ENCODE measurements at places on chromosomes 1 and 21.

GRCh38 chr21:27759091-27759659 is 792.3 kb upstream of the ADAMTS5 start:
- DNase-seq, result no peak

GRCh38 chr1:29936031-29936544 is 699.8 kb downstream of the PTPRU start:
- no peak for DNase-seq

DNA sequence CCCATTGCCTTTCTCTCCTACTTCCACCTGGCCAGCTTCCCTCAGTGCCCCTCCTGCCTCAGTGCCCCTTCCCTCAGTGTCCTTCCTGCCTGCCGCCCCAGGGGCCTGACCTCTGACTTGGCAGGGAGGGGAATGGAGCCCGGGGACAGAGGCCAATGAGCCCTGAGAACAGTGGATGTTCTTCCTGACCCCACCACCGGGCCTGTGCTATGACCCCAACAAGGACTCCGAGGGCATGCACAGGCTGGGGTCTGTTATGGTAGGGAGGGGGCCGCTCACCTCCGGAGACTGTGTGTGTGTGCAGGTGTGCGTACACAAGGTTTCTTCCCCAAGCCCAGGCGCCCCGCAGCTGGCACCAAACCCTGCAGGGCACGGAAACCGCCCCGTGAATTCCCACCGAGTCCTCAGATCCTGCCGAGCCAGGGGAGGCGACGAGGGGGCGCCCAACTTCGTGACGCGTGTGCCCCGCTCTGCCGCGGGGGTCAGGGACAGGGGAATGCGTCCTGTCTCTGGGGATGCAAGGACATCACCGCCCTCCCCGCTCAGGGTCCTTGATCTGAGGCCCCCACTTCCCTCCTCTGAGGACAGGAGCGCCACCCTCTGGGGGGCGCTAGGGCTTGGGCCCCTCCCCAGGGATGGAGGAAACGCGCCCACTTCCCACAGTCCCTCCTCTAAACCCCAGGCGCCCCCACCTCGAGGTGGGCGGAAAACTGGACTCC is 766 bp downstream of the RAP1GAP start:
- no peak for DNase-seq

DNA sequence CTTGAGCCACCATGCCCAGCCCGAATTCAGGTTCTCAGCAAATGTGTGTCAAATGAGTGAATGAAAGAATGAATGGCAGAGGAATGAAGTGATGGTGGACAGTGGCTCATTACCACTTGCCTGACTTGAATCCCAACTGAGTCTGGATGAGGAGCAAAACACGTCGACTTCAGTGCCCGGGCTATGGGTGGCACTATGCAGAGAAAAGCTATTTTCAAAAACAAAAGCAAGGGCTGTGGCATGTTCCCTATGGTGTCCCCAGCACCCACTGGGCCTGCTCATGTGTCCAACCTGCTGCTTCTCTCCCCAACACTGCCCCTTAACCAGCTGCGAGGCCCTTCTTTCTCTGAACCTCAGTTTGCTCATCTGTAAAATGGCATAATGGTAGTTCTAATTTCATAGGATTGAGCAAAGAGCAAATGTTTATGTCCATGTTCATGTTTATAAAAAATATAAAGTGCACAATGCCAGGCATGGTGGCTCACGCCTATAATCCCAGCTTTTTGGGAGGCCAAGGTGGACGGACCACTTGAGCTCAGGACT is 4.3 kb upstream of the MAD2L2 start:
- DNase-seq, result no peak

GRCh38 chr1:209048941-209049669 is 534.4 kb upstream of the CAMK1G start:
- no peak for DNase-seq

DNA sequence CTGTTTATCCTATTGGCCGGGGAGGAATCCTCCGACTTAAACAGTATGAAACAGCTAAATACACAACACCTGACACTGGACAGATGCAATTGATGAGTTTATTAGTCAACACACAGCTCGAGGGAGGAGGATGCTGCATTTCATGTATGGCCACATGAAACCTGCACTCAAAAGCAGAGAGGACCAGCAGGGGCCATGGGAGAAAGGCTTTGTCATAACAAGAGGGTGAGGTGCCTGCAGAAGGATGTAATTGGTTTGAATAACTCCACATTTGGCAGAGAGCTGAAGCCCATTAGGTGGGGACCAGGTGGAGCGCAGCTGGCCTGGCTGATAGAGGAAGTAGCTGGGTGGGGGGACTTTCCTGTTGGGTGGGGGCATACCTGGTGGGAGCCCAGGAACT is 599.1 kb downstream of the PTPRU start:
- no peak for DNase-seq

- no peak for DNase-seq
These were observed 30.6 kb upstream of the MCOLN3 start for GRCh38 chr1:85078903-85079302.

DNA sequence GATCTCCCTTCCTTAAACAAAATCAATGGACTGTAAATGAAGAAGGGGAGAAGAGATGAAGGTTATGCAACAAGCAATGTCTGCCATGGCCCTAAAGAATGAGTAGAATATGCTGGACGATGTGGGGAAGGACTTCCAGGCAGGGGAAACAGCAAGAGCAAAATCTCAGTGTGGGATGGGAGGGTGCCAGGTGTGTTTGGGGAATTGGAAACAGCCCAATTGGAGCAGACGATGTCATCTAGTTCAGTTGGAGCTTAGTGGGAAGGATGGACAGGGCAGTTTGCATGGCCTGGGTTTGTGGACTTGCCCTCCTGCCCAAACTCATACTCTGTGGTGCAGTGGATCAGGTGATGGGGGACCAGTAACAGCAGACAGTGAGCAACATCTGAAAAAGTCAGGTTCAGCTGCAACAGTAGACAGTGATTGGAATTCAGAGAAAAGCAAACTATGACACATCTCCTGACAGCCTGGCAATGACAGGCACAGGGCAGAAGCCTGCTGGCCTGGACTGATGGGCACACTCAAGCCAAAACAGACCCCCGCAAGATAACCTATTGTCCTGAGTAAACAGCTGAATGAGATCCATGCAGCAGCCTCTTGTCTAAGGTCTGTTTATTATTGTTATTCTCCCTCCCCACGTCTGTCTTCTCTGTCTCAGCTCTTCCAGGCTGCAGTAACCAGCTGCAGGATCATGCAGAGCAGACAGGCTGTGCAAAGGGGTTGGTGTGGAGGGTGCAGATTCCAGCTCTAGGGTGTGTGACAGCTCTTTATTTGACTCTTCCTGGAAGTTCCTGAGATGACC is 50.5 kb upstream of the PRELP start:
- no peak for DNase-seq

DNA sequence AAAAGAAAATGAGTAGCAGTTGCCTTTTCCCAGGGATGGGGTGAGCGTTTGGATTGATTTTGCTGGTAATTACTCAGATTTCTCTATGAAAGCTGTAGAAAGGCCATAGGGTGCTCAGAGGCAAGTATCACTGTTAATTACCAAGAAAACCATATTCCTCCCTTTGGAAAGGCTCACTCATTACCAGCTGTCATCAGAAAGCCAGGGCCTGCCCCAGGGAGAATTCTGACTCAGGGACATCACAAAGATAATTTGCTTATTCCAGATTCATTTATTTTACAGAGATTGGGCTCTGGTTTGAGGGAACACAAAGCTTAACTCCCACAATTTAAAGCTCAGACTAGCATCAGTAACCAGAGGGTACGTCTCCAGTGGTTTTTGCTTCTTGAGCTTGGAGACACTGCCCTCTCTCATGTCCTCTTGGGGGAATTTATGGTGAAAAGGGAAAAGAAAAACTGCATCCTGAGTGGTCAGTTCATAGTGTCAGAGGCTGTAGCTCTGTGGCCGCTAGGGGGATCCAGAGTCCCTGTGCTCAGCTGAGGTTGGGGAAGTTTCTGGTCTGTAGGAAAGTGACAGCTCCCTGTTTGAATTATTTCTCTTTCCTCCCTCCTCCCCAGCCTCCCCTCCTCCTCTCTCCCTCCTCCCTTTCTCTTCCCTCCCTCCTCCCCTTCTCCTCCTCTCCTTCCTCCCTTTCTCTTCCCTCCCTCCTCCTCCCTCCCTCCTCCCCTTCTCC is 204.3 kb downstream of the KCNJ6 start:
- peak; percentile 2 for DNase-seq

DNA sequence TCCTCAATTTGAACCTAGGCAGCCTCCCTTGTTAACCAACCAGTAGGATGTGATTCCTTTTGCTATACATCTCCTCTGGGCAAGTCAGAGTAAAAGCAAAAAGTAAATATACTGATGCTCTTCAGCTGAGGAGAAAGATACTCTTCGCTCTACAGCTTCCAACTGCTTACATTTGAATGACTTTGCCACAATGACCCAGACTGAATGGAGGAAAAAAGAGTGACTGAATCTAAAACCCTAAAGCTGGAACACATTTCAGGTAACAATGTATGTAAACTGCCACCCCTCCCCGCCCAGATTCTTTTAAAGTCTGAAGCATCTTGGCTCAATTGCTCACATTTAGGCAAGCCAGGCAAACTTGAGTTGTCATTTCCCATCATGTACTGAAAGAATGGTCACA is 46.1 kb downstream of the SLC16A1 start:
- DNase-seq, result no peak

- DNase-seq, result no peak
These were observed 981.2 kb downstream of the TTLL7 start for GRCh38 chr1:83017701-83018100.

- DNase-seq, result no peak
These were observed at the start of gene PROX1 for GRCh38 chr1:213987927-213988506. PROX1 (plus strand) TSS chr1:213987973; CDS start chr1:213996536, 8,563 bp downstream.

- no peak for DNase-seq
These were observed 121.4 kb downstream of the PRDM16 start for GRCh38 chr1:3190256-3191041.

DNA sequence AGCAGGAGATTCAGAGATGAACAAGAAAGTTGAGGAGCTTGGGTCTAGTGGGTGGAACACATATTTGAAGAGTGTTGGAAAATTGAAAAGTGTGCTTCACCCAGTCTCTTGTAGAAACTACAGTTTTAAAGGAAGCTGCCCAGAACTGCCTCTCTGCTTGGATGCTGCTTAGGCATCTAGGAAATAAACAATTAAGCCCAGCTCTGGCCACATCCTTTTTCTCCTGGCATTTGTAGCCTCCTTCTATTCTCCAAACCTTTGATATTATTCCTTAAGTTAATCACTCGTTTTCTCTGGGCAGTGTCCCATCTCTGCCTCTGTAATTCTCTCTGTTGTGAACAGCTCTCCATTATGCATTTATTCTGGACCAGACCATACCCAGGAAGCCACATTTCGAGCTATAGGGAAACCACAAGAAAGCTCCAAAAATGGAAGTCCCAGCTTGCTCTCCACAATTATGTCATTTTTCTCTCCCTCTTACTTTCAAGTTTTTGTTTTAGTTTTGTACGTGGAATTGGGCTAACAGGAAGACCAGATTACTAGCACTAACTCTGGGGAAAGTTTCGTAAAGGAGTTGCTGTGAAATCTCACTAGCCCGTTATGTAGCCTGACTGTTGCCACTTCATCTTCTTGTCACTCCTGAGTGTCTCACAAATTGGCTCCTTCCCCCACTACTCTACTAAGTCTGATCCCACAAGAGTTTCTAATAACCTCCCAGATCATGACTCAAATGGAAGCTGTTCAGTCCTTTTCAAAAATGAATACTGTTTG is 102.2 kb downstream of the NTMT2 start:
- DNase-seq, result no peak

GRCh38 chr1:228871314-228872061 is 136.2 kb downstream of the RHOU start:
- DNase-seq, result no peak

DNA sequence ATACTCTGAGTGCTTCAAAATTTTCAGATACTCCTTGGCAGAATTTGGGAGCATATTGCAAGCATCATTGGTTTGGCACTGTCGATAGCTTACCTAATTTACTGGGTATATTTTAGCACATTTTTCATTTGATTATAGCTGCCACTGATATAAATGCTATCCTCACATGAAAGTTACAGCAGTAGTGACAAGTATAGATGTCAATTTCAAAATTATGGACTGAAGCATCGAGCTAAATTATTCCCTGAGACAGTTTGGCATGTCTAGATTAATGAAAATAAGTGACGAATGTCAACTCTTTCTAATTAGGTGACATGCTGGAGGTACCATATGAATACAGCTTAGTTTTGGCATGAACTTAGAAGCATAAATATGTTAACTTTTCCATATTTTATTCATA is 83.1 kb downstream of the LRRC7 start:
- DNase-seq, result no peak

- DNase-seq, result no peak
These were observed 560.2 kb downstream of the SMYD3 start for GRCh38 chr1:245946905-245947304.

DNA sequence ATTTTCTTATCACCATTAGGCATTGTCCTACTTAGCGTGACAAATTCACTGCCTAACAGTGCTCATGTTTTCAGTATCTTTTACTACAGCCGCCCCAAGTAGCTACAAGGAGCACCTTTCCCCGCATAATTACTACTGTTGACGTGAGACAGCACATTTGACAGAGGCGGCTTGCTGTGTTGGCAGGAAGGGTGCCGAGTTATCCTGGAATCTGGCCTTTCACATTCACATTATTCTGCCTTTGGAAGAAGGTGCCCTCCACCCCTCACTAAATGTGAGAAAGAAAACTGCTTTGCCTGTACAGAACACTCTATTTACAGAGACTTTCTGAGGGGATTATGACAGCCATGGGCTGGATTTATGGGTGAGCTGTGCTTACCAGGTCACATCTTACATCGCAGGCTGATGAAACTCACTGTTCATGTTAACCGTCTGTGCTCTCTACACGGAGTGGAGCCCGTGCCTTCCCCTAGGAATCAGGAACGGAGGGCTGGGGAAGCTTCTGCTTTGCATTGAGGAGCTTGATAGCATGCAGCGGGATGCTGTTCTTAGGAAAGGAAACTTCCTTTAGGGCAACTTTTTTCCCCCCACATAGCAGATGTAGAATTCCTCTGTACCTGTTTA is 148.0 kb upstream of the ZRANB2 start:
- DNase-seq, result no peak

- DNase-seq, result no peak
These were observed 9.1 kb downstream of the BCL9 start for GRCh38 chr1:147550302-147550937.

DNA sequence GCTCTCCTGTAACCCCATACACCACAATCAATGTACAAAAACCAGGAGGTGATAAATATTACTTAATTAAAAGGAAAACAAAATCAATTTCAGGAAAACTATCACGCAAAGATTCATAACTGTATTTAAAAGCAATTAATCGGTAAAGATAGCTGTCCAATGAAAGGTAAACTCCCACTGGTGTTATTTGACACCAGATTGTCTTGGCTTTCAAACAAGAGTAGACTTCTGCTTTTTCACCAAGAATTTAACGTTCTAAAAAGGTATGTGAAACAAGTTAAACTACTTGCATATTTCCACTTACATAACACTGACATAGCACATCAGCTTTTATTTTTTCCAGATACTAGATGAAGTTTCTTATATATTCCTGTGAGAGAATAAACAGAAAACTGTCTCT is 3.5 kb downstream of the PLPP3 start:
- DNase-seq, result no peak

- no peak for DNase-seq
These were observed 87.4 kb downstream of the UBR4 start for GRCh38 chr1:19122668-19123067.

DNA sequence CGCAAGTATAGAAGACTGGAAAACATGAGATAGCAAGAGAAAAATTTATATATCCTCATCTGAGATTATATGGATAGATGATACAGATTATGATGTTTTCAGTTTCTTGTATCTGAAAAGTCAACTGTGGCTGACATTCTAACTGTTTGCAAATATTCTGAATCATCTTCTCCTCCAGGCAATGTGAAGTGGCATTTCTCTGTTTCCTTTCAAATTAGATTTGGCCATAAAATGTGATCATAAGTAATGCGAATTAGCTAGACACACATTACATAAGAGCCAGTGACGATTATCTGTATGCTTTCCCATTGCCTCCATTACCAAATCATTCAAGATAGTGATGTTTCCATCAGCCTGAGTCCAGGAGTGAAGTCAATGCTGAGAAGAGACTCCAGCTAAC is 265.2 kb downstream of the BRINP3 start:
- DNase-seq, result no peak

Measured in activated CD4-positive, alpha-beta T cell treated with anti-CD3 and anti-CD28 coated beads, Interleukin-2, amount 50 U/mL, for 24 hours (primary cell).